ENCODE measurements at places on chromosomes 11 and 22.

DNA sequence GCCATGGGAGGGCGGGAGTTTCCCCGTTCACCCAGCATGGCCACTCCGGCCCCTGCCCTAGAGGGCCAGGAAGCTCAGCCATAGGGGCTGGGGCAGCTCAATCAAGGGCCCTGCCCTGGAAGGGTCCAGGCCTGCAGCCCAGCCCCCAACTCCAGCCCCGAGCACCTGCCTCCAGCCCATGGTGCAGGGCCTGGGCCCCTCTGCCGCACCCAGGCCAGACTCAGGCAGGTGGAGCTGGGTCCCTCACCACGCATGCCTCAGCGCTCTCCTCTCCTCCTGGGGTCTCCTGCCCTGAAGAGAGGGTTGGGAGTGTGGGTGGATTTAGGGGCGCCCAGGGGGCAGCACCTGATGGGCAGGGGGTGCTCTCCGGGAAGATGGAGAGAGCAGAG is 13.1 kb downstream of the MLC1 start:
- no peak for DNase-seq

DNA sequence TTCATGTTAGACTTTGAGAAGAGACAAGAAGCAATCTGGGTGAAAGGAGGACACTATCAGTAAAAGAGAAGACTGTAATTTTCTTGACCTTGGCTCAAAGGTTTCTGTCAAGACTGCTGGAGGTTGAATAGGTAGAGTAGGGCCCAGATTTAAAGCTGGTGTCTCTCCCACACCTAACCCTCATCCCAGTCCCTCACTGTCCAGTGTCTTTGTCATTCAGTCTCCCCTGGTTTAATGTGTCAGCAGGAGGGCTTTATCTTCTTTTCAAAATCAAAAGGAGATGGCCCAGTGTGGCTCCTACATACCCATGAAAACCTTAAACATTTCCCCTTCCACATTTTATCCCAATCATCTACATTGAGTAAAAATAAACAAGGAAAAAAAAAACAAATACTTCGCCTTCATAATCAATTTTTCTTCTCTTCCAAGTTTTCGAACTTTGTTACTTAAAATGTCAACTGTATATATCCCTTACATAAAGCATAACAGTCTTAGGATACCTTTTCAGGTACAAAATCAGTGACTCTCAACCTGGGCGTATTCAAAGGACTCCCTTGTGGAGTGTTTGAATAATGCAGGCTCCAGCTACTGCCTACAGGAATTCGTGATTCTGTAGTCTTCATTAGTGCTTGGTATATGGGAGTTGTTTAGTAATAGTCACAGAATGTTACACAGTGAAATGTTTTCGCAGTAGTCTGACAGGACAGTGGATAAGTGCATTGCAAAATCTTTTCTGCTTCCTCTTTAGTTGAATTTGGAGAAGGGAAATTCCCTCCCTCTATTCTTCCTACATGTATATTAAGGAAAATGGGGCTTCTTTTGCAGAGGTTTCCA is 87.2 kb downstream of the FAT3 start:
- peak; percentile 18 for DNase-seq

GRCh38 chr11:108402241-108402640 is 65.1 kb downstream of the C11orf65 start:
- no peak for DNase-seq

DNA sequence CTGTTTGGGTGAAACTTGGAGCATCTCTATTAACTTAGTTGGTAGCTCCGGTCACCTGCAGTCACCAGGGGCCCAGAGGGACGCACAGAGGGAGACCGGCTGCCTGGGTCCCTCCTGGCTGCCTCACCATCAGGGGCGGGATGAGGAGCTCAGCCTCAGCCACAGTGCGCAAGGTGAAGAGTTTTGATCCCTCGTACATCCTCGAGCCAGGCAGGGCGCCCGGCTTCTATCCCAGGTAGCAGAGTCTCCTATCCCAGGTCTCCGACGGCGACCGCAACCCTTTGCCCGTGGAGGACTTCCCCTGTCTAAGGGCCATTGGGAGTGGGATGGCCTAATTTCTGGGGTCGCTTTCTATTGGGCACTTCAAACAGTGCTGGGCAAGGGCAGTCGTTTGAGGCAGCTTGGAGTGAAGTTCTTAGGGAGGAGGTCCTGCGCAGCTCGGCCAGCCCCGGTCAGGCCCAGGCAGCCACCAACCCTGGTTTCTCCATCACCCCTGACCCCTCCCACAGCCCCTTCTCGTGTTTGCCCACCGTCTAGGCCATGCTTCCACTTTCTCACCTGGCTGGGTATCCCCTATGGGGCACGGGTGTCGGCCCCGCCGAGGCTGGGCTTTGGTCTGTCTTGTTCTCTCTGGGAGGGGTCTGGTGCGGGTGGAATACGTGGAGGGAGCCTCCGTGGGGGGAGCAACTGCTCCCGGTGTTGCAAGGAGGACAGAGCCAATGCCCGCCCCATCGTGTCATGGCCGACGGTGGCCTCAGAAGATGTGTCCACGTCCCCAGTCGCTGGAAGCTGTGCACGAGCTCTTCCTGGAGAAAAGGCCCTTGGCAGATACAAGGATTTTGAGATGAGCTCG is 3.6 kb upstream of the MRGPRG start:
- DNase-seq, result no peak

- DNase-seq, result peak; percentile 36
Measured at GRCh38 chr22:23816156-23816976, 22.4 kb downstream of the DERL3 start.

Data from EH (cell line).